Stimulated activated CD8-positive, alpha-beta memory T cell treated with anti-CD3 and anti-CD28 coated beads, Interleukin-7, amount 100 ng/mL, for 1 hour (primary cell): ENCODE measurements at places on chromosomes 12 and 14.

- no peak for DNase-seq
Observed at GRCh38 chr12:131391399-131391798, 319.5 kb upstream of the SFSWAP start.

GRCh38 chr12:91380631-91381030, 198.0 kb upstream of the DCN start:
- no peak for DNase-seq

- DNase-seq: no peak
Observed at GRCh38 chr12:27779416-27779919, 565 bp upstream of the KLHL42 start.

- no peak for DNase-seq
Observed at GRCh38 chr14:36667679-36668078, 6.0 kb downstream of the PAX9 start.

DNA sequence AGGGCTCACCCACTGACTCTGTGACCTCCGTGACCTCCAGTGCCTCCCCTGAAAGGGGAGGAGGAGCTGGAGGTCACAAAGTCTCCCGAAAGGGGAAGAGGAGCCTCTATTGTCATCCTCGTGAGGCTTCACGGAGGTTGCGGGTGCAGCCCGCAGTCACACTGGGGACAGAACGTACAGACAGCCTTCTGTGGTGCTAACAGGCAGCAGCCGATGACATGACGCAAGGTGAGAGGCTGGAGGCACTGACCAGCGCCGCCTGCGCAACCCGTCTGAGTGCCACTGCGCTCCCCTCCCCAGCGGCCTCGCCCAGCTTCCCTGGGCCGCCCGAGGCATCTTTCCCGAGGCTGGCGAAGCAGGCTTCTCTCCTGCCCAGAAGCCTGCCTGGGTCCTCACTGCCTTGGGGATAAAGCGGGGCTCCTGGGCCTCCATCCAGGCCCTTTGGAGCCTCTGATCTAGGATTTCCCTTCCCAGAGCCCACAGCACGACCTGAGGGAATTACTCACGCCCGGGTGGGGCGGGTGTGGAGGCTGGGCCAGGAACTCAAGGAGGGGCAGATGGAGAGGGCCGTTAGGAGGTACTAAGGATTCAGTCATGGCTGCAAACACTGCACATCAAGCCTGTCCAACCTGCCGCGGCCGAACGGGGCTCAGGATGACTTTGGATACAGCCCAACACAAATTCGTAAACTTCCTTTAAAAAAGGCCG, 12.3 kb upstream of the LBHD2 start:
- DNase-seq: no peak

GRCh38 chr12:84038242-84038641, 874.4 kb downstream of the SLC6A15 start:
- no peak for DNase-seq

DNA sequence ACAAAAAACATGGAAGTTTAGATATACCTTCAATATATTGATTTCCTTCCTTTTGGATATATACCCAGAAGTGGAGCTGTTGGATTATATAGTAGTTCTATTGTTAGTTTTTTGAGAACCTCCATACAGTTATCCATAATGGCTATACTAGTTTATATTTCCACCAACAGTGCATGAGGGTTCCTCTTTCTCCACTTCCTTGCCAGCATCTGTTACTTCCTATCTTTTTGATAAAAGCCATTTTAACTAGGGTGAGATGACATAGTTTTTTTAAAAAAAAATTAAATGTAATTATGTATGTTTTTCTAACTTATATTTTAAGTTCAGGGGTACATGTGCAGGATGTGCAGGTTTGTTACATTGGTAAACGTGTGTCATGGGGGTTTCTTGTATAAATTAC, 10.0 kb upstream of the SLC38A4 start:
- no peak for DNase-seq

DNA sequence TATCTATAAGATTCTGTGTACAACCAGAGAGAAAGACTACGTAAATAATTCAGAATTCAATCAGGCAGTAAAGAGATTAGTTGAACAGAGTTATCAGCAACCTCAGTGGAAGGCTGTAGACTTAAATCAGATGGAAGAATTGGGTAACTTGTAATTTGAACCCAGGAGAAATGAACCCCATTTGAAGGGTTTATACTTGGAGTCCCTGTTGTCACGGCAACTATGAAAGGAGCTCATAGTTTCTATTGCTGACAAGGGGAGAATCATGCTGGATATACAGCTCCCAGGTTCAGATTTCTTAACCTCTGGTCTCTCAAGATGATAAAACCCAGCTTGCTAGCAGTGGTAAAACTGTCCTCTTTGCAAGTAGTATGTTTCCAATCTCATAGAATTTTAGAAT, 54.4 kb upstream of the BMP4 start:
- no peak for DNase-seq

GRCh38 chr12:3284405-3284804, 206.6 kb upstream of the PRMT8 start:
- no peak for DNase-seq

GRCh38 chr12:75816897-75817296, 214.7 kb downstream of the PHLDA1 start:
- no peak for DNase-seq

DNA sequence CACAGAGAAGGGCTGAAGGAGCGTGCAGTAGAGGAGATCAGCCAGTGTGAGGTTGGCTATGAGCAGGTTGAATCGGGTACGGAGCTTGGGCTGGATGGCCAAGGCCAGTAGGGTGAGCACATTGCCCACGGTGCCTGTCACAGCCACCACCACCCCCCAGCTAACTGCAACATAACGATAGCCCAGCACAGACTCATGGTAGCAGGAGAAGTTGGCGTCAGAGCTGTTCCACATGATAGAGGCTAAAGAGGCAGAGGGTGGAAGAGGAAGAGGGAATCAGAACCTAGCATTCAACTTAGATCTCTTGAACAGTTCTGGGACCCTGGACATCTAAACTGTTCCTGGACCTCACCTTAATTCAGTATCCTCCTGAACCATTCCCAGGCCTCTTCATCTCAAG, 668 bp downstream of the GPR84 start:
- DNase-seq: no peak

GRCh38 chr14:55711175-55711811, 131.3 kb downstream of the KTN1 start:
- no peak for DNase-seq

- DNase-seq: no peak
Observed at GRCh38 chr12:101204602-101205304, 5.3 kb downstream of the SLC5A8 start.
